ENCODE measurements at places on chromosomes 5 and 9. TPM values are rescaled to one million over a fixed set of nuclear protein-coding genes. Genes with fewer than 3 reads are reported as not detected.

RFESD gene
- total RNA-seq: 3.7 TPM

CERCAM gene
- total RNA-seq: 14.0 TPM

PCDHA4 gene
- total RNA-seq: 1.1 TPM

UNC13B gene
- total RNA-seq: 92.1 TPM

PLAC8L1 gene
- not detected for total RNA-seq

RFX3 gene
- 13.8 TPM for total RNA-seq

ACOT12 gene
- total RNA-seq: not detected

- no peaks in the 10 kb centered on the region for H3K4me1 ChIP-seq
- no peaks in the 10 kb centered on the region for H3K36me3 ChIP-seq
- no peaks in the 10 kb centered on the region for H3K27me3 ChIP-seq
- no peak overlapping the region for H3K27ac ChIP-seq
- H3K4me3 ChIP-seq: no peak overlapping the region
Observed at GRCh38 chr5:116951219-116951618, 376.6 kb upstream of the SEMA6A start.

DNA sequence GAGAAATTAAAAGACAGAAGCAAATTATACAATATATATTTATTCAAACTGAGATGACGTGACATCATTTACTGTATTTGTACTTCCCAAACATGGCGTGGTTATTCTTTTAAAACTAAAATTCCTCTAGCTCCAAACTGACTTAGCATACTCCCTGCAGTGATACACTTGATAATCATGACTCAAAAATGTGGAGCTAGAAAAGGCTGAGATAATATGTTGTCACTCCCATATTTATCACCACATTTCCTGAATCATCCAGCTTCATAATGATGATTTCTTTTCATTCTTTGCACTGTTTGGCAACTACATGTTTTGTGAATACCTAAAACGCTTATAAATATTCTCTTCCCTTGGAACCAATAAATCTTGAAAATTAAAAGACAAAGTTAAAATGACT, 341.0 kb downstream of the EBF1 start:
- H3K4me1 ChIP-seq: no peaks in the 10 kb centered on the region
- H3K4me3 ChIP-seq: no peak overlapping the region
- no peak overlapping the region for H3K27ac ChIP-seq
- no peaks in the 10 kb centered on the region for H3K27me3 ChIP-seq
- H3K36me3 ChIP-seq: no peaks in the 10 kb centered on the region
- no peak for DNase-seq

DNA sequence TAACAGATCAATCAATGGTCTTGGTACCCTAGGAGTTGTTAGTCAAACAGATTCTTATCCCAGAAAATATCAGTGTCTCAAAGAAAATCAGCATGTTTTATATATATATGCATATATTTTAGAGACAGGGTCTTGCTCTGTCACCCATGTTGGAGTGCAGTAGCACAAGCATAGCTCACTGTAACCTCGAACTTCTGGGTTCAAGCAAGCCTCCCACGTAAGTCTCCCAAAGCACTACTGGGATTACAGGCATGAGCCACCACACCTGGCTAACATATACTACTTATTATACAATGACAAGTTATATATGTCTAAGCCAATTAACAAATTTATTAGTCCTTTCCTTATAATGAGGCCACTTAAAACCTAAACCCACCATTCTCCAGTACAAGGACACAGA, 10.4 kb downstream of the RAB14 start:
- H3K27ac ChIP-seq: no peak overlapping the region
- H3K4me1 ChIP-seq: peaks cover 81% of the 10 kb centered on the region
- H3K27me3 ChIP-seq: no peaks in the 10 kb centered on the region
- no peak for DNase-seq

GRCh38 chr5:24188216-24188925, 456.4 kb downstream of the CDH10 start:
- DNase-seq: no peak
- no peaks in the 10 kb centered on the region for H3K27me3 ChIP-seq
- no peak overlapping the region for H3K4me3 ChIP-seq
- no peaks in the 10 kb centered on the region for H3K4me1 ChIP-seq
- H3K27ac ChIP-seq: no peak overlapping the region

GRCh38 chr9:33116860-33117259, 40.4 kb upstream of the SMU1 start:
- H3K4me1 ChIP-seq: peaks cover 8% of the 10 kb centered on the region
- peaks cover 72% of the 10 kb centered on the region for H3K36me3 ChIP-seq
- no peak for DNase-seq
- no peak overlapping the region for H3K4me3 ChIP-seq
- no peaks in the 10 kb centered on the region for H3K27me3 ChIP-seq
- peak overlapping the region; percentile 48 for H3K27ac ChIP-seq

- DNase-seq: no peak
- peak overlapping the region; percentile 8 for H3K27ac ChIP-seq
Observed at GRCh38 chr5:133026664-133027153, 360 bp upstream of the ZCCHC10 start.

DNA sequence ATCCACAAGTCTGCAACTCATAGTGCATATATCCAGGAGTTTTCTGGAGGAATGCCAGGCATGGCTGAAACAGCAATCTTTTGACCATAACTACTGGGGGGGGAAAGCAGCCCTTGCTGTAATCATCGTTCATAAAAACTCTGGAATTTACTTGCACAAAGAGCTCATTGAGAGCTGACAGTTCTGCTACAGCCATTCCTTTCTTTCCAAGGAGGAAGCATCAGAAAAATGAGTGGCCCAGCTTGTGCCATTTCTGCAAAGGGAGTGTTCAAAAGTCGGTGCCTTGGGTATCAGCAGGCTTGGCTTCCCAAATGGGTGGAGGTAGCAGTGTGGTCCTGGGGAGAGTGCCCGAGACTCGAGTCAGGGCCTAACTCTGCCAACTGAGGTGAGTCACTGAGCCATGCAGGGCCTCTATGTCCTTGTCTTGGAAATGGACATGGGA, 101.5 kb downstream of the GCNT1 start:
- DNase-seq: no peak
- no peaks in the 10 kb centered on the region for H3K27me3 ChIP-seq
- no peak overlapping the region for H3K27ac ChIP-seq
- no peak overlapping the region for H3K4me3 ChIP-seq

- H3K4me1 ChIP-seq: no peaks in the 10 kb centered on the region
- H3K27ac ChIP-seq: no peak overlapping the region
- H3K4me3 ChIP-seq: no peak overlapping the region
- no peaks in the 10 kb centered on the region for H3K36me3 ChIP-seq
Observed at GRCh38 chr9:135186248-135187164, 99.0 kb downstream of the OLFM1 start.

- H3K4me1 ChIP-seq: no peaks in the 10 kb centered on the region
Observed at GRCh38 chr5:112820246-112820645, 40.8 kb upstream of the SRP19 start.

GRCh38 chr5:137101544-137101943, 397.6 kb downstream of the SPOCK1 start:
- H3K36me3 ChIP-seq: no peaks in the 10 kb centered on the region
- H3K27me3 ChIP-seq: no peaks in the 10 kb centered on the region
- DNase-seq: no peak
- H3K4me3 ChIP-seq: no peak overlapping the region

Data from upper lobe of right lung (tissue), 1 donor.